ENCODE measurements at places on chromosomes 7 and 10.

- no peak for DNase-seq
Observed at GRCh38 chr10:74474022-74474713, 323.1 kb downstream of the ADK start.

GRCh38 chr7:14988941-14989340, 86.4 kb upstream of the DGKB start:
- DNase-seq = no peak

GRCh38 chr7:64946772-64947171, 43.7 kb downstream of the ZNF273 start:
- no peak for DNase-seq

GRCh38 chr7:71193099-71193810, 61.3 kb downstream of the GALNT17 start:
- no peak for DNase-seq

GRCh38 chr7:139591550-139592195, 68.2 kb downstream of the CLEC2L start:
- DNase-seq = no peak

DNA sequence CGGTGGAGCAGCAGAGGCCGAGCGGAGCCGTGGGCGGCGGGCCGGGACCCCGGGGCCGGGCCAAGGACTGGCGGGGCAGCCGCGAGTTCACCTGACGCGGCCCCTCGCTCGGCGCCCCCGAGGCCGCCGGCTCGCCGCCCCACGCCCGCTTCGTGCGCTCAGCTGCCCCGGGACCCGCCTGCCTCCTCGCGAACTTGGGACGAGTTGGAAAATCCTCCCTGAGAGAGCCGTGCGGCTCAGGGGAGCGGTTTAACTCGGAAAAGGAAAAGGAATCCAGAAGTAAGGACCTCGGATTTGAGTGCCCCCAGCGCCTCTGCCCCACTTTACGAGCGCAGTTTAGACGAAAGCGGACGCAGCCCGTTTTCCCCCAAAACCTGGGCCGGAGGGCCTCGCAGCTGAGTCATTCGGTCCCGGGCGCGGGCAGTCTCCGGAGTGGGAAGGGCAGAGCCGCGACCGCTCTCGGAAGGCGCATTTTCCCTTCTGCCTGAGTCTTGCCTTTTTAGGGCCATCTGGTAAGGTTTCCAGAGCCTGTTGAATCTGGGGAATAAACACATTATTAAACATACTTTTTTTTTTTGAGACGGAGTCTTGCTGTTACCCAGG, 744 bp downstream of the CREM start:
- DNase-seq = no peak

DNA sequence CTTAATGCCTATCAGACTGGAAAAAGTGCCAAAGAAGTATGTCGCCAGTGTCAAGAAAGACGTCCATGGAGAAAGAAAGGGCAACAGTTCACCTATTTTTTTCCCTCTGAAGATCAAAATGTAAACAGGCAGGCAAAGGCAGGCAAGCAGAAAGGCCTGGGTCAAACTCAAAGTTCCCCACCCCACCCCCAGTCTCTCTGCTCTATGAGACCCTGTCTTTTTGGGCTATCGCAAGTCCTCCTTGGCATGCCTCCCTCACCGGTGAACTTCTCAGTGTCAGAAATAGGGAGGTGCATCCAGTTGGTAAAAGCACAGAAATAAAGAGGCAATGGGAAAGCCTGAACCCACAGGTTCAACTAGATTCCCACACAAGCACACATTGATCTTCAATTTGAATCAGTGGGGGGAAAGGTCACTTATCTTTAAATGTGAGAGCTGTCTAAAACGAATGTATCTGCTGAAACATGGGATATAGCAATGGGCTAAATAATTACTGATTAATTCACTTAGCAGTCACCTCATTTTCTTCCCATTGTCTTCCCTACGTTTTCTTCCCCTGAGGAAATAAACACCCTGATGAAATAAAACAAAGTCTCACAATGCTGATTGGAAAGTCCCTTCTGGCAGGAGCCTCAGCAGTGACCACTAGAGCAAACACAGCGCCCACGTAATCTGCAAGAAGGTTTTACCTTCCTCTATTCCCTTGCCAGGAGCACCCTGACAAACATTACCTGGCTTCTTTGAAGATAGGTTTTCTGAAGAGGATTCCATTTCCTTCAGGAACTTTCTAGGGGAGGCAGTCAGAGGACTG, 31.1 kb downstream of the JAZF1 start:
- no peak for DNase-seq

DNA sequence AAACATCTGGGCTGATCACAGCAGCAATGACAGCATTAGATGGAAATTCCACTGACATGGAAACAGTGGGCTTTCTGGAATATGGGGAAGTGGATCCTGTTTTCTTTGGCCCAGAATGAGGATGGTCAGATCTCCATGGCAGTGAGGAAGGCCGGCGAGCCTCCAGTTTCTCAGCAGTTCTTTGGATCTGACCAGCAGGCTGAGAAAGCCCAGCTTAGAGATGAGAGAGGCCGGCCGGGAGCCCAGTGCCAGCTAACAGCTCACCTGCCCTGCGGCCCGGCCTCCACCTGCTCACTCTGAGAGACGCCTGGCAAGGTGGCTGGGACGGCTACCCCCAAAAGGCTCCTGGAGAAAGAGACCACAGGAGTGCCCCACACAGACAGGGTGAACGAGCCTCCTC, 24.2 kb downstream of the GPER1 start:
- no peak for DNase-seq

- no peak for DNase-seq
Observed at GRCh38 chr10:128516180-128516579, 390.0 kb upstream of the MKI67 start.

- no peak for DNase-seq
Observed at GRCh38 chr10:119872610-119872859, at the start of gene MCMBP. Gene MCMBP (minus strand): TSS chr10:119872843. CDS start chr10:119872584, 259 bp downstream.

DNA sequence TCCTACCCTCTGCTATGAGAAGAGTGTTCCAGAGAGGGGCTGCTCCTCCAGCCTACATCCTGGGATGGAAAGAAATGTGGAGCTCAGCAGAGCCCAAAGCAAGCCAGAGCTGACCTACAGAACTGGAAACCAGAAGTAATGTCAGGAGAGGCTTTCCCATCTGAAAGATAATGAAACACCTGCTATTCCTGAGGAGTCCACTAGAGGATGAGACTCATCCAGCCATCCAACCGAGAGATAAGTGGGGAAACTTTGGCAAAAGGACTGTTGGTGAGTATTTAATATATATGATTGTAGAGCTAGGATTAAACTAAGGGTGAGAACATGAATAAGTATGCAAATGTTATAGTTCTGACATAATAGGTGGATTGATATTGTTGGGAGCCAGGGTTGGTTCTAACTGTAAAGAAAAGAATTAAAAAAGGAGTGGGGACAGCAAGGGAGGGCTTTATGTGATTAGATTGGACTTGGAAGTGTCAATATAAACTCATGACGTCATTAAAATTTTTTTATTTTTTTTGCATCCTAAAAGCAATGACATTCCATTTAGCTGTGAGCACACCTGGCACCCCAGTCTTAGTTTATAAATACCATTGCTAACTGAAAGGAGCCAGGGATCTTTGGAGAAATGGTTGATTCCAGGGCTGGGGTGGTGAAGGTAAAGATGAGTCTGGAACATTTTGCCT, 312.8 kb upstream of the NFE2L3 start:
- no peak for DNase-seq

GRCh38 chr10:101682172-101682825, 12.7 kb downstream of the FBXW4 start:
- DNase-seq = no peak

GRCh38 chr10:44771233-44771995, 139.7 kb upstream of the TMEM72 start:
- DNase-seq = no peak

DNA sequence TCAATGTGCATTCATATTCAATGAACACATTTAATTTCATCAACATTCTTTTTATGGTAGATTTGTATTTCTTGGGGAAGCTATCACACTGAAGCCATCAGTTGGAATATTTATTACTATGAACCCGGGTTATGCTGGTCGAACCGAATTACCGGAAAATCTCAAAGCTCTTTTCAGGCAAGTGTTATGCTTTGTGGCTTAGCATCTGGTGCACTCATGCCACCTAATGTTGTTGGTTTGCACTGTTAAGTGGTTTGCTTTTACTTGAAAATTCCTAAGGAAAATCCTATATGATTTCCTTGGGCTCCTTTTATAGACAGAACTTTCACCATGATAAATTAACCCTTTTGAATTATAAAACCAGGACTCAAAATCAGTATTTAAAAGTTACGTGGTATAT, 147.9 kb downstream of the DNAH11 start:
- no peak for DNase-seq

DNA sequence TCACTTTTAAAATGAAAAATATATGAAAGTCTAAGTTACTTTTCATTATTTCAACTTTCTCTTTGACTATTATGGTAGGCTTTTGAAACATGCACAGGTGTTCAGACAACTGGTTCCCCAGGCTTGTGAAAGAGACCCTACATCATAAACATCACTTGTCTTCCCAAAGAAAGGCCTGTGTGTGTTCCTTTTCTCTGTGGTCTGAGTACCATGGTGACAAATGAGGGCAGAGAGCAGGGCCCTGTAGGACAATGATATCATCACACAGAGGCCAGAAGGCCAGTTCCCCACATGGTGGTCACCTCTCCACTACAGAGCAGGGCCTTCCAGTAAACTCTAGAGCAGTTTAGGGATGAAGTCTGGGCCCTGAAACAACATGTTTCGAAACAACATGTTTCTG, 288.8 kb downstream of the USP6NL start:
- no peak for DNase-seq

- DNase-seq = no peak
Observed at GRCh38 chr10:26571655-26572054, 125.8 kb upstream of the PDSS1 start.

GRCh38 chr7:35448486-35448885, 194.6 kb upstream of the TBX20 start:
- no peak for DNase-seq

DNA sequence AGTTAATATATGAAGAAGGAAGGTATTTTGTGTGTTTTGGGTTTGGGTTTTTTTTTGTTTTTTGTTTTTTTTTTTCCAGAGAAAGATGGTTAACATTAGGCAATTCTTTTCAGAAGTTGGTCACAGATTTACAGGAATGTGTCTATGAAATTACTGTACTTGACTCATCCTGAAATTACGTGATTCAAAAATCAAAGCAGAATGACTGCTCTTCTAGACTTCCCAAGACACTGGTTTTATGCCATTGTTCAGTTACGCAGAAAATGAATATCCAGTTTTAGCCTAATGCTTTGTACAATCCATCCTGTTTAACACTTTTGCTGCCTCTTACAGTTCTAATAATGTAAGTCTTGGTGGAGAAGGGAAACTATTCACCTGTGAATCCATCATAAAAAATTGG, 39.7 kb upstream of the CELF2 start:
- no peak for DNase-seq

- no peak for DNase-seq
Observed at GRCh38 chr10:77636967-77637531, 559 bp downstream of the KCNMA1 start.

- no peak for DNase-seq
Observed at GRCh38 chr10:118783776-118784545, 29.2 kb upstream of the CACUL1 start.

- no peak for DNase-seq
Observed at GRCh38 chr7:120675076-120675475, 182.9 kb downstream of the TSPAN12 start.

DNA sequence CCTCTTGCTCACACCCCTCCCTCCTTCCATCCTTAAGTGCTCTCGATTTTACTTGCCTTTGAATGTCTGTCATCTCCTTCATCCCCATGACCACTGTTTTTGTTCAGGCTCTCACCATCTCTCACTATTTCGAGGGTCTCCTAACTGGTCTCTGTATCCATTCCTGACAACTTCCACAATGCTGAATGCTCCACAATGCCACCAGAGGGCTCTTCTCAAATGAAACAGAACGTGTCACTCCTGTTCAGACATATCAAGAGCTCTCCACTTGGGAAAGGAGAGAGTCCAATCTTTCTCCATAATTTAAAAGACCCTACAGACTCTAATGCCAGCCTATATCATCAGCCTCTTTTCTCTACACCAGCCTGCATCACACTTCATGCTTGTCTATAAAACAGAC, 9.0 kb upstream of the SLC13A1 start:
- no peak for DNase-seq

GRCh38 chr10:88157981-88158465, 294.6 kb downstream of the PTEN start:
- DNase-seq = no peak

- DNase-seq = no peak
Observed at GRCh38 chr10:50993771-50994251, 80.5 kb upstream of the PRKG1 start.

- no peak for DNase-seq
Observed at GRCh38 chr10:11701451-11702095, 40.6 kb upstream of the ECHDC3 start.
